Natural killer cell (primary cell): ENCODE measurements at places on chromosomes 16 and 17. TPM values are rescaled to one million over a fixed set of nuclear protein-coding genes. Genes with fewer than 3 reads are reported as not detected.

- no peak overlapping the region for H3K27ac ChIP-seq
- H3K27me3 ChIP-seq: no peaks in the 10 kb centered on the region
- no peak for DNase-seq
- no peak overlapping the region for H3K4me3 ChIP-seq
- no peaks in the 10 kb centered on the region for H3K36me3 ChIP-seq
- no peaks in the 10 kb centered on the region for H3K4me1 ChIP-seq
Measured at GRCh38 chr16:87664792-87665191, 62.5 kb downstream of the JPH3 start.

- no peaks in the 10 kb centered on the region for H3K27me3 ChIP-seq
- H3K36me3 ChIP-seq: no peaks in the 10 kb centered on the region
- H3K4me1 ChIP-seq: peaks cover 9% of the 10 kb centered on the region
Measured at GRCh38 chr17:57527221-57528057, 217.7 kb downstream of the CCDC182 start.

DNA sequence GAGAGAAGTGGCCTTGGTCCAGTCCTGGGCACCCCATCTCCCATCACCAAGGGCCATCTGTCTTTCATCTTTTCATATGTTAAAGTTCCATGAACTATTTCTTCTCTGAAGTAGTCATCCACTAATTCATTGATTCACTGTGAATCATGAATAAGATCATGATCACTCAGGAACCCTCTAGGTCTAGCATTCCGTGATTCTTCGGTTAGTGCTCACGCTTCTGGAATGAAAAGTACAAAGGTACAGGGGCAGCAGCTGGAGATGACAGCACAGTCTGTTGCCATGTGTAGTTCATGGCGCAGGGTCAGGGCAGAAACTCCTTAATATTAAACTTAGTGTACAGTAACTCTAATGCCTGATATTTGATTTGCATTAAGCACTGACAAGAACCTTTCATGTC, 127.1 kb downstream of the CDH13 start:
- DNase-seq: no peak
- H3K4me3 ChIP-seq: no peak overlapping the region
- H3K36me3 ChIP-seq: no peaks in the 10 kb centered on the region
- H3K27ac ChIP-seq: no peak overlapping the region

- H3K27me3 ChIP-seq: peaks cover 20% of the 10 kb centered on the region
- no peaks in the 10 kb centered on the region for H3K36me3 ChIP-seq
- no peak overlapping the region for H3K27ac ChIP-seq
- no peak for DNase-seq
- peaks cover 22% of the 10 kb centered on the region for H3K4me1 ChIP-seq
Measured at GRCh38 chr17:44307387-44308186, 814 bp upstream of the RUNDC3A start.

DNA sequence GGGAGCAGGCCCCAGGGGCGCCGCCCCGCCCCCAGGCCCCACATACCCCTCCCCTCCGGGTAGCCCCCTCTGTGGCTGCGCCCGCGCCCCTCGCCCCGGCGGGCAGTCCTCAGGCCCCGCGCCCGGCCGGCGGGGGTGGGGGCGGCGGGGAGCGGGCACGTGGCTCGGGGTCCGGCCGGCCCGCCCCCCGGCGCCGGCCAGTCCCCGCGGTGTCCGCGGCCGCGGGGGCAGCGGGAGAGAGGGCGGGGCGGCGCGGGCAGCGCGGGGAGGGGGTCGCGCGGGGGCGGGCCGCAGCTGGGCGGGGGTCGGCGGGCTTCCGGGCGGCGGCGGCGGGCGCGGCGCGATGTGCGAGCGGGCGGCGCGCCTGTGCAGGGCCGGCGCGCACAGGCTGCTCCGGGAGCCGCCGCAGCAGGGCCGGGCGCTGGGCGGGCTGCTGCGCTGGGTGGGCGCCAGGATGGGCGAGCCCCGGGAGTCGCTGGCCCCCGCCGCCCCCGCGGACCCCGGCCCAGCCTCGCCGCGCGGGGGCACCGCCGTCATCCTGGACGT, 335 bp downstream of the NECAB2 start:
- no peaks in the 10 kb centered on the region for H3K36me3 ChIP-seq
- peaks cover 8% of the 10 kb centered on the region for H3K27me3 ChIP-seq
- no peaks in the 10 kb centered on the region for H3K4me1 ChIP-seq
- DNase-seq: no peak

DNA sequence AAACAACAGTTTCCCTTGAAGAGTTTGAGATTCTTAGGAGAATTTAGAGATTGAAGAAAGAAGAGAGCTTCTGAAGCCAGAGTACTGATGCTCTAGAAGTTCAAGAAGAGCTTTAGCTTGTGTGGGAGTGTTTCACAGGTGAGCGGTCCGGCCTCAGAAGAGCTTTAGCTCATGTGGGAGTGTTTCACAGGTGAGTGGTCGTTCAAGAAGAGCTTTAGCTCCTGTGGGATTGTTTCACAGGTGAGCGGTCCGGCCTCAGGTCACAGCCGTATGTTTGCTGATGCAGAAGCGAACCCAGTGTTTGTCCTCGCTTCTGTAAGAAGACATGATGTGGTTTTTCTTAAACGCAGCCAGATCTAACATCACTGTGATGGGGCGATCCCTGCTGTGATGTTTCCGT, 76.4 kb downstream of the SEC14L1 start:
- H3K36me3 ChIP-seq: peaks cover 51% of the 10 kb centered on the region
- H3K27ac ChIP-seq: no peak overlapping the region
- no peaks in the 10 kb centered on the region for H3K27me3 ChIP-seq
- H3K4me1 ChIP-seq: peaks cover 12% of the 10 kb centered on the region

- DNase-seq: no peak
Measured at GRCh38 chr17:77307479-77308198, 166.9 kb downstream of the SEC14L1 start.

The COX6A2 gene
- not detected for total RNA-seq

GRCh38 chr17:74453665-74454196, 12.7 kb upstream of the CD300A start:
- peaks cover 45% of the 10 kb centered on the region for H3K4me1 ChIP-seq
- H3K27me3 ChIP-seq: peaks cover 2% of the 10 kb centered on the region
- no peaks in the 10 kb centered on the region for H3K36me3 ChIP-seq
- peak overlapping the region; percentile 4 for H3K4me3 ChIP-seq
- DNase-seq: peak; percentile 80
- no peak overlapping the region for H3K27ac ChIP-seq

DNA sequence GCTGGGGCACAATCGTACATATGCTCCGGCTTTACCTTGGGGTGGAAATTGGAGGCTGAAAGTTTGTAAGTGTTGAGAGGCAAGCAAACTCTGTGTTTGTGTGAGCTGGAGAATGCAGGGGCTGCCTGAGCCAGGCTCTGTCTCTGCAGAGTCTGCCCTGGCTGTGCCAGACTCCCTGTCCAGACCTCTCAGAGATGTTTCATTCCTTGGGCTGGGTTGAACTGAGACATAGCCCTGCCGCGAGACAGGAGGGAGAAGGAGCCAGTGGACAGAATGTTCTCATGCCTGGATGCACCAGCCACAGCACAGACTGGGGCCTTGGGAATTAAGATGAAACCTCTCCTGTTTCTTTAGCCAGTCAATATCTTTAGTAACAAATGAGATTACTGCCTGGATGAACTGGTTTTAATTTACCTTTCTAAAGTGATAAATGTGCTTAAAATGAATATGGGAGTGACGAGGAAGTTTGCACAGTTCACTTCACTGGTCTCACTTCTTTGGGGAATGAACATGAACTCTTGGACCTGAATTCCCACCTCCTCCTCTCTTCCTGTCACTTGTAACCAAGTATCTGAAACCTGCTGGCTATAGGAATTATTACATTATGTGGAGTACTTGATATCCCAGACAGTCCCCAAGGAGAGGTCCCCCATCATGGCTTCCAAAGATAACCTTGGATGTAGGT, 40.1 kb downstream of the YPEL2 start:
- H3K36me3 ChIP-seq: peaks cover under 1% of the 10 kb centered on the region
- no peaks in the 10 kb centered on the region for H3K27me3 ChIP-seq

DNA sequence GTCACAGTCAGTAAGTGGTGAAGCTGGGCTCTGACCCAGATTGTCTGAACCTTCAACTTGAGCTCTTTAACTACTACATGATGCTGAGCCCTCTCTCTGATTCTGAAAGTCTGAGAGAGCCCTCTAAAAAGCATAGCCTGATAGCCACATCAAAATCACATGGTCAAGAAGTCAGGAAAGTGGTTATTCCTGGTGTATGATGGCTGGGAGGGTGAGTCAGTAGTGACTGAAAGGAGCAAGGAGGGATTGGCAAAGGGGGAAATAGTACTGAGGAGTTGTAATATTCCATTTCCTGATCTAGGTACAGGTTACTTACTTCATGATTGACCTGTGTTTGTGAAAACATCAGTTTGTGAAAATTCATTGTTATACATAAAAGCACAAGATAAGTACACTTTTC, 89.1 kb downstream of the SSH2 start:
- no peaks in the 10 kb centered on the region for H3K36me3 ChIP-seq
- no peaks in the 10 kb centered on the region for H3K4me1 ChIP-seq
- no peak overlapping the region for H3K27ac ChIP-seq
- no peak overlapping the region for H3K4me3 ChIP-seq
- H3K27me3 ChIP-seq: no peaks in the 10 kb centered on the region
